ENCODE measurements at places on chromosomes 1 and 21. TPM values are rescaled to one million over a fixed set of nuclear protein-coding genes. Genes with fewer than 3 reads are reported as not detected.

Gene GRHL3
- total RNA-seq: 12.5 TPM

Gene TIE1
- total RNA-seq: 6.5 TPM

Gene MSH4
- 0.08 TPM for total RNA-seq

Gene SH3GLB1
- 25.1 TPM for total RNA-seq

Gene GPX7
- 33.1 TPM for total RNA-seq

Gene ANGPTL3
- total RNA-seq: not detected

Gene IL22RA1
- 0.21 TPM for total RNA-seq

Gene OR2M3
- not detected for total RNA-seq

Gene PSRC1
- 5.5 TPM for total RNA-seq

Data from kidney epithelial cell (primary cell).